ENCODE measurements at places on chromosomes 2 and 18. TPM values are rescaled to one million over a fixed set of nuclear protein-coding genes. Genes with fewer than 3 reads are reported as not detected.

SMYD5 gene
- total RNA-seq = 18.9 TPM

DPP4 gene
- total RNA-seq = 19.6 TPM

INHA gene
- 0.48 TPM for total RNA-seq

IL36RN gene
- not detected for total RNA-seq

C2orf72 gene
- total RNA-seq = not detected

DNA sequence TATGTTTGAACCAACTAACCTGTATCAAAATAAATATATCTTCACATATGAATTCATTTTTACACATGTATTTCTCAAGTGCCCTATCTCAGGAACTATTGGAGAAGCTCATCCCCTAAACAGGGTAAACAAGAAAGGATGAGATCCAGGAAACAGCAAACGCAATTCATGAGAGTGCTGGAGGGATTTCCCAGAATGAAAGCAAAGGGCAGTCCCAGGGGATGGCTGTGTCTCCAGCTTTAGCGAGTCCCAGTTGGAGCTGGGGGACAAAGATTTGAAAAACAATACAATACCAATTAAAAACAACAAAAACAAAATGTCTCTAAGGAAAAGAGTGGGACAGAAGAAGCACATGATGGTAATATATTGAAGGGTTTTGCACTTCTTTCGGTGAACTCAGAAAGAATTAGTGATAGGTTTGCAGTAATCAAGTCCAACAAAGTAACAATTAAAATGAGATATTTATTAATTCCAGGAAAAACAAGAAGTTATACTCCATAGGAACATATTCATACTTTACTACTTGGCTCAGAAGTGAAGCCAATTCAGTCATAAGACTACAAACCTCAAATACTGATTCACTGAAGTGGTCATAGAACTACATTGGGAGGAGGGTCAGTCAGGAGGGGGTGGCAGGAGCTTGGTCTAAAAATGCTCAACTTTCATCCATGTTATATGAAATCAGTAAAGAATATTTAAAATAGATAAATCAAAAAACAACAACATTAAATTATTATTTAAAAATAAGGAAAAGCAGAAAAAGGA lies 73.1 kb upstream of the PDE1A start:
- peak; percentile 21 for DNase-seq

GRCh38 chr18:73636355-73636754 lies 511.3 kb downstream of the FBXO15 start:
- DNase-seq = no peak

DNA sequence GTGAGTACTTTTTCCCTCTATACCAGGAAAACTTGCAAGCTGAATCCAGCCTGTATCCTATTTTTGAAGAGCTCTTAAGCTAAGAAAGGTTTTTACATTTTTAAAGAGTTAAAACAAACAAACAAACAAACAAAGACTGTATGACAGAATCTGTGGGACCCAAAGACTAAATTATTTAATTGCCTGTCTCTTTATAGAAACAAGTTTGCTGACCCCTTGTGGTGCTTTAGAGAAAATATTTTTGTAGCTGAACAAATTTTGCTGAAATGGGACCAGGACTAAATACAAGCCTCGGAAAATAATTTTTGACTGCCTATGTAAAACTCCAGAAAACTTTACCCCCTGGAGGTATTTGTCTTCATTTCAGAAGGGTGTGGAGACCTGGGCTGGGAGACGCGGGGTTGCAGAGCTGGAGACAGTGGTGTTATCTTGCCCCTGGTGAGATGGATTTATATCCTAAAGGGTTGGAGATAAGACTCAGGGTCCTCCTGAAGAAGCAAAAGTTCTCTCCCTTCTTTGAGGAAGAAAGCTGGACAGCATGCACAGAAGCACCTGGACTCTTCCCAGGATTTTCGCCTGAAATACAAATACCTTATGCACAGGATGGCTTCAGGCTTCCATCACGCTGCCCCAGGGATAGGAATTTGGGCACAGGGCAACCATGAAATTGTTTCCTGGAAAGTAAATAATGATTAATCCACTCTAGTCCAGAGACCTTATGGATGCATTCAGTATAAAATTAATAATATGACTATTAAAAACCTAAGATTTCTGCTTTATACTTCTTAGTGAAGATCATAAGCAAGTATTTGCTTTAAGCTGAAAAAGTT lies 54.3 kb downstream of the TMX3 start:
- DNase-seq = peak; percentile 78

DNA sequence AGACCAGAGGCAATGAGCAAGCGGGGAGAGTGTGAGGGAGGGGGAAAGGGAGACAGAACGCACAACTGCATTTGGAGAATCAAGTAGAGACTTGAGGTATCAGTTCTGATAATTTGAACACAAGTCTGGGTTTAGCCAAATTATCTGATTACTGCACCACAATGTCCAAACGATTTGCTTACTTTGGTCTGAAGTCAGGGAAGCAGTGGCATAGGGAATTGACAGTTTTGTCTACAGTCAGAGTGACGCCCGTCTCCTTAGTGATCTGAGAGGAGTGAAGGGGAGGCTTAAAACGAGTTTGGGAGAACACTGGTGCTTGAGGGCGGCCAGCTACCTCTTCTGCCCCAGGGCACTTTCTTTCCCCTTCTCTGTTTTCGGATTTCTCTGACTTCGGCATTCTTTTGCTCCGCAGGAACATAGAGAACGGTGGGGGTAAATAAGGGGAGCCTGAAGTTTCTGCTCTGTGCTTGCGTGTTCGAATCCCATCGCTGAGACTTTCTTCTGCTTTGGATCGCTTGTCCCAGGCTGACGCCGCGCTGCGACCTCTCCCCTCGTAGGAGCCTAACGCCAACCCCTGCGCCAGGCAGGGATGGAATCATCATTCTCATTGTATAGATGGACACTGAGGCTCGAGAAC lies 2.9 kb upstream of the DLX2 start:
- DNase-seq = no peak

- no peak for DNase-seq
Observed at GRCh38 chr18:48336332-48336731, 72.9 kb downstream of the ZBTB7C start.

DNA sequence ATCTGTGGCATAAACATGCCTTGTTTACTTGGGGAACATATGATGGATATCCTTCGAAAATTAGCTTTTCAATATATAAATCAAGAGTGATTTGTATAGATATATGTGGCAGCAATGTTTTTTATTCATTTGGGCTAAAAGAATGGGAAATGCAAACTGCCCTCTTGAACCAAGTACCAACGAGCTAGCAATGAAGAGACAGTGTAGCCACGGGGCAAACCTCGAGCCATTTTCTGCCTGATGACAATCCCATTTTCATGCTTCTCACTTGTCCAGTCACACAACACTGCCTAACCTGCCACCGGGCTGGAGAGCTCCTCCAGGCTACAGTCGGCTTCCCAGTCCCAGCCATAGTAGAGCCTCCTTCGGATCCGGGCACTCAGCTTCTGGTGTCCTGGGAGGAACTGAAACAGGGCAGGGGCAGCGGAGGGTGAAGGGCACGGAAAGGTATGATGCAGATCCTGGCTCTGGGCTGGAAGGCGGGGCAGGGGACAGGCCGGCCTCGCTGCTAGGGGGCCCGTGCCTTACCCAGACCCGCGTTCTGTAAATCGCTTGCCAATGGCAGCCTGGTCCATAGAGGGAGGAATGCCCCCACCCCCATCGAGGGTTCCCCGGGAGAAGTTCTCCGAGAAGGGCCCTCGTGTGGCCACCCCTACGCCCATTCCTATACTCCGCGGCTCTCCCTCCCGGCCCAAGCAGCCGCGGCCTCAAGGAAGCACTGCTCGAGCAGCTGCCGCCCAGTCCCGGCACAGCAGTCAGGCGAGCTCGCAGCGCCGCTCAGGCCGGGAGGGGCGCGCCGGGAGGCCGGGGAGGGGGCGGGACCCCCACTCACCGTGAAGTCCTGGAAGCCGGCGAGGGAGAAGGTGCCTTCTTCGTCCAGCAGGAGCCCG lies 552 bp downstream of the CNPPD1 start:
- peak; percentile 69 for DNase-seq

DNA sequence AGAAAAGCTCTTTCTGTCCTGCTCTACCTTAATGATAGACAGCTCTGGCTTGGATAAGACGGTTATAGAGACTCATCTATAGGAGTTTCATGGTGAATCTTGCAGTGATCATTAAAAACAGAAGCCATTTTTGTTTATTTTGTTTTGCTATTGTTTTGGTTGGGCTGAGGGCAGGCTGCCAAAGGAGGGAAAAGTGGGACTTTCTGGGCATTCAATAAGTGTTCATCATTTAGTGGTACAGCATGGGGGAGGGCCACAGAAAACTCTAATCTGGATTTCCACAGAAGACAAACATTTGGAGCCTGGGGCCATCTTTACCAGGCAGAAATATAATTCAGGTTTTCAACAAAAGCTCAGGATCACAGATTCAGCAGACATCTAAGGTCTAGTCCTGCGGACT lies 62.4 kb upstream of the EFEMP1 start:
- no peak for DNase-seq

DNA sequence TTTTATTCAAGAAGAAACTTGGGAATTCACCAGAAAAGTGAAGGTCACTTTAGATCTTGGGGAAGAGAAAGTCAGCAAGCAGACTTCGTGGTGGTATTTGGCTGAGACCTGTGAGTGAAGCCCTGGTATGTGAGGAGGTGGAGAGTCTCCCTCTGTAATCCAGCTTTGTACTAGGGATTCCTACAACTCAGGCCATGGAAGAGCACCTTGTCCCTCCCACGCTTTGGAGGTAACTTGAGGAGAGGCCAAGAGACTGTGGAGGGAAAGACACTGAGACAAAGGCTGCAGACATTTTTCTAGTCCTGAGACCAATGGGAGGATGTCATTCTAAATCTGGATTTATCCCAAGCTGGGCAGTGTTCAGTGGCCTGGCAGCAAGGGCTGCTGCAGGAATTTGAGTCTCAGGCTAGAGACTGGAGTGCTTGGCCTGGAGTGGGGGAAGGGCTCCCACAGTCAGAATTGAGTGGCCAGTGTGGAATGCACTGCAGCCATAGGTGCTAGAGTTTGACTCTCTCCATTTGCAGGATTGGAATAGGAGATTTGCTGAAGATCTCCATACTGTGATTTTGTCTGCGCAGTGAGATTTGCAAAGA lies 219.0 kb downstream of the ACTR3 start:
- DNase-seq = no peak

Measured in myocyte (in vitro differentiated cells).